ENCODE measurements at places on chromosomes 2 and 18.

- no peak for DNase-seq
Observed at GRCh38 chr2:3952866-3953516, 249.6 kb downstream of the DCDC2C start.

DNA sequence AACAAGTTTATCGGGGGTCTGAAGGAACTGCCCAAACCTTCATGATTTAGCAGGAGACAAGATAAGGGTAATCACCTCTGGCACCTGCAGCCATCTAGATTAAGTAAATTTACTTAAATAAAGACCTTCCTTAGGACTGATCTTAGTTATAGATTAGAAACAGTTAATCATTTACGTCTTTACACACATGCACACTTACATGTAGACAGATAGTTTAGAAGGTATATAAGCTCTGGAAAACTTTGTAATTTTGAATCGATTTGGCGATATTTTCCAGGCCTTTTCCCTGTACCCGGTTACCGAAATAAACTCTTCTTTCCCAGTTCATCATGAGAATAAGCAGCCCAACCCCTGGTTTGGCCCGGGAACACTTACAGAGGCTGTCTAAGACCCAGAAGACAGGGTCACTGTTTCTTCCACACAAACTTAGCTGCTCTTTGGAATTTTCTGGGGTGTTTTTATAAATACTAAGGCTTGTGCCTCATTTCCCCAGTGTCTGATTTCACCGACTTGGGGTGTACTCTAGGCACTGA lies 560 bp upstream of the SKA1 start:
- no peak for DNase-seq

DNA sequence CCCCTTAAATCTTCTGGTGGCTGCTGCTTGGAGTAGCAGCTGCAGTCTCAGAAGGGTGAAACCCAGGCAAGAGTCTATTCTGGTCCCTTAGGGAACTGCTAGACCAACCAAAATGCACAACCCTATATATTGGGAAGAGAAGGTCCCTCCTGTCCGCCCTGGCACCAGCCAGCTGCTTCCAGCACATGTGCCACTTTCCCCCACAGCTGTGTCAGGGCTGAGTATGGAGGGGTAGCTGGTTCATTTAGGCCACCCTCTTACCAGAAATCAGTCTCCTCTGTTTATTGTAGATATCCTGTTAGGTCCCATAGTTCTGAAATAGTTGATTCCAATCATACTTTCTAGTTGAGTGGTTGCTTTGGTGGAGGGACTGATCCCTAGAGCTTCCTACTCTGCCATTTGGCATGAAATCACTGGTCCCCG lies 68.9 kb downstream of the BIRC6 start:
- no peak for DNase-seq

DNA sequence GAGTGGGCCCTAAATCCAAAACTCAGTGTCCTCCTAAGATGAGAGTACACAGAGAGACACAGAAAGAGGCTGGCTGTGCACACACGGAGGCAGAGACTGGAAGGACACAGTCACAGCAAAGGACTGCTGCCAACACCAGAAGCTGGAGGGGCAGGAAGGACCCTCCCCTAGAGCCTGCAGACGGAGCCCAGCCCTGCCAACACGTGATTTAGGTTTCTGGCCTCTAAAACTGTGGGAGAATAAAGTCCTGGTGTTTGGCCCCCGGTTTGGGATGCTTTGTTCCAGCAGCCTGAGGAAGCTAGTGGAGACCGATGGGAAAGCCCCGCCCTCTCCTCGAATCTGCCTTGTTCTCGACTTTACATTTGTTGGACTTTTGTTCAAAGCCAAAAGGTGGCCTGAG lies 10.6 kb downstream of the CNDP1 start:
- DNase-seq, result no peak

GRCh38 chr2:103396152-103396551 lies 634.3 kb downstream of the TMEM182 start:
- no peak for DNase-seq

GRCh38 chr2:98346311-98347236 lies at the start of gene CNGA3:
Gene CNGA3, plus strand, starts transcription at chr2:98346456. Its CDS starts 23,520 bp downstream, at chr2:98369976.
- DNase-seq, result peak; percentile 68

- peak; percentile 10 for DNase-seq
Observed at GRCh38 chr2:121902171-121902591, 146.7 kb downstream of the TSN start.

GRCh38 chr18:74419761-74420160 lies 37.3 kb downstream of the DIPK1C start:
- DNase-seq, result no peak

DNA sequence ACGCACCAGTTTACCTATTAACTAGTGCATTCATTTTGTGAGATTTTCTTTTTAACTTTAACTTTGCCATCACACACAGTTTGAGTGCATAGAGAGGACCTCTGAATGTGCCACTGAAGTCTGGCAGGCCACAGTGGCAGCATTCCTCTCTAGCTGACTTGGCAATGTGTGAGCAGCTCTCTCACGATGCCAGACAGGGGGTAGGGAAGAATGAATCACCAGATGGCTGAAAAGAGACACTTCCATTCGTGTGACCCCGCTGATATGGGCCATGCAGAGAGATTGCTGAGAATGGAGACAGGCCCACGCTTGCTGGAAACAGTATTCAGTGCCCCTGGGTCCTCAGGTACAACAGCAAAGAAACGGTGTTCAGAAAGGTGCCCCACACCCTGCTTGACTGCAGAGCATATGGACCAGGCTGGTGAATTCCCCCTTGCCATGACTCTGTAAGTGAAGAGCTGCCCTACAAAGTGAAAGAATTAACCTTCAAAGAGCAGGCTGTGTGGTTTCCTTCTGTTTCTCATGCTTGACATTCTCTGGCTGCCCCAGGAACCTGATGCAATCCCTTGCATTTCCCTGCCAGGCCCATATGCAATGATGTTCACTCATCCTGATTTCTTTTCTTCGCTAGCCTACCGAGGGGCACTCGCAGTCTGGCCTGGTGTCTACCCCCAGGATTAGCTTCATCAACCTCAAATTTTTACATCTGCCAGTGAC lies 236.1 kb downstream of the CDH20 start:
- no peak for DNase-seq

DNA sequence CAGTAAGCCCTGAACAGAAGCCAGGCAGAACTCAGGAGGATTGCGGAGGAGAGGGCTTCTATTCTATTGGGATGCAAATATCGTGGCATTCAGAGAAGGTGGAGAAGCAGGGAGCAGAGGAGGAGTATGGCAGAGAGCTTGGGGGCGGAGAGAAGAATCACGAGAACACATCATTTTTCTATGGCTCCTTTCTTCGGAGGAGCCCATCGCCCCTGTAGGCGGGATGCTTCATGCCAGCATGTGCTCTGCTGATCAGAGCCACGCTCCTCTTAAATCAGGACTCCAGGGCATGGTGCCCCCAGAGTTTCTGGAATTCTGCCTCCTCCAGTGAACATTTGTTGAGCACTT lies 71.1 kb downstream of the CIB4 start:
- DNase-seq, result no peak

Data from common myeloid progenitor, CD34-positive (primary cell).